ENCODE measurements at places on chromosomes 12 and 14.

GRCh38 chr12:28604240-28604639, 414.0 kb downstream of the CCDC91 start:
- DNase-seq, result no peak

- no peak for DNase-seq
Measured at GRCh38 chr14:32722631-32723183, 216.0 kb upstream of the NPAS3 start.

- DNase-seq, result no peak
Measured at GRCh38 chr12:60947533-60947932, 1312.7 kb upstream of the USP15 start.

DNA sequence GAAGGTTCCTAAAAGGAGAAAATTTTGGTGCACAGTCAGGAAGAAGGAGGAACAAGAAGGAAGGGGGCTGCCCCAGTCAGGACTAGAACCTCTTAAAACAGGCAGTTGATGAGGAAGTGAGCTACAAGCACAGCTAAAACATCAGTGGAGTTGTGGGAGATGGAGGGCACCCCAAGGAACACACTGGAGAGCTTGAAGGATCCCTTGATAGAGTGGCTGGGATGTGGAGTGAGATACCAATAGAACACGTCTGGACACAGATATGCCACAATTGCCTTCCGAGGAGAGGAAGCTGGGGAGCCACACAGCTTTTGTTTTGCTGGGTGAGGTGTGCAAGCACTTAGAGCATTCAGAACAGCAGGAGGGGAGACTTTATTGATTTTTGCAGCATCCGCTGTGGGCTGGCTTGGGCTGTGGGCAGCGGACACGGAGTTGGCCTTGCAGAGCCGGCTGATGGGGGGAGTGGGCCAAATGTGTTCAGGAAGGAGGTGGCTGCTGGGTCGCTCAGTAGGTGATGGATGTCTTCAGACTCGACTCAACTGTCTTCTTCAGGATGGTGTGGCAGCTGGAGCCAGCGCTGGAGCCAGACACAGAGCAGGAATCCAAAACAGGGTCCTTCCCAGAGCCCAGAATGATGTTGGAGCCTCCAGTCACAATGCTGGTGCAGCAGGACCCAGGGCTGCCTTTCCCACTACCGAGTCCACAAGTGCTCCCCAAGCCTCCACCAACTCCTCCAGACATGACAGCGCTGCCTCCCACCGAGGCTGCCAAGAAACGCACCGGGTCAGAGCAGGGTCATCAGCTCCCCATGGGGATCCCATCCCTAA, 4.7 kb upstream of the KRT79 start:
- no peak for DNase-seq

DNA sequence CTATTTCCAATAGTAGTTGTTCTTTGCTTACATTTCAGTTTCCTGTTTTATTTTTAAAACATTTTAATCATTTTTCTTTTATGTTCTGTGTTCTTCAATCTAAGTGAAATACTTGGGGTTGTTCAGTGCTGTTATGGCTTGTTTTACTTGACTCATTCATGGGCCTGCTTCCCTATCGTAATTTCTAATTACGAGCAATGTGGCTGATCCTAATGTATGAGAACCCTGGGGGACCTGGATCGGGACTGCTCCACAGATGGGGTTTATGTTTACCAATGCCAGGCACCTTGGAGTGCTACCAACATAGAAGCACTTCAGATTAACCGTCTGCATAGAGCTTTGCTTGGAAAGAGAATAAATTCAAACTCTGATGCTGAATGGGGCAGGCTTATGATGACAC, 29.8 kb downstream of the TECPR2 start:
- no peak for DNase-seq

Measured in CD4-positive, alpha-beta T cell treated with Interleukin-10 for 1 hour (primary cell).